ENCODE measurements at places on chromosomes 6 and 20.

GRCh38 chr20:36367907-36368799, 62.0 kb downstream of the DLGAP4 start:
- no peak for DNase-seq

DNA sequence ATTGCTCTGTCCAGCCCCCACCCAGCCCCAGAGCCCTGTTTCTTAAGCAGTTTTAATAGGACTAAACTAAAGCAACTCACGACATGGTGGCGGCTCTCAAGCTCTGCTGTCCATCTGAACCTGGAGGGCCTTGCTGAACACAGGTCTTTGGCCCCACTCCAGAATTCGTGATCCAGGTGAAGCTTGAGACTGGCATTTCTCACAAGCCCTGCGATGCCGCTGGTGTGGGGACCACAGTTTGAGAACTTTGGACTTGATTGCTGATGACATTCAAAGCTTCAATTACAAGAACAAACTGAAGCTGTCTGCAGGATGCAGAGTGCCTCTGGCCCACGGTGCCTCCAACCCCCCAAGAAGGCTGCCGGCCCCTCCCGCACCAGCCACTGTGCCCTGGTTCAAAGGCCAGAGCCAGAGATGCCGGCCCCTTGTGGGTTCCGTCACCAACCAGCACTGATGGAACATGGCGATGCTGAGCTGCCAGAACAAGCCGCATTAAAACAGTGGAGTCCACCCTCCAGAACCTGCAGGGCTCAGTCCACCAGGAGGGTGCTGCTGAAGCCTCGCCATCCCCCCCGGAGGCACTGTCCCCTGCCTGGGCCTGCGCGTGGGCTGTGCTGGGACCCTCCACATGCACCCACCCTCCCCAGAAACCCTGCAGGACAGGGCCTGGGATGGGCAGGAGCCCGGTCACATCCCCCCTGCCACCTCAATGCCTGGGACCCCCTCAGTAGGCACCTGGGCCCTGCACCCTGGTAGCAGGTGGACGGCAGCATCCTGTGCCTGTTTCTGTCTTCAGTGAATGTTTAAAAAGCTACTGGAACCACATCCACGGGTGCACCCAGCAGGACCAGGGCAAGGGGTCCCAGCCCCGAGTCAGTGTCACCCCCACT, 101.1 kb downstream of the PSMB1 start:
- no peak for DNase-seq

GRCh38 chr6:25026723-25027122, 91.0 kb upstream of the RIPOR2 start:
- no peak for DNase-seq

DNA sequence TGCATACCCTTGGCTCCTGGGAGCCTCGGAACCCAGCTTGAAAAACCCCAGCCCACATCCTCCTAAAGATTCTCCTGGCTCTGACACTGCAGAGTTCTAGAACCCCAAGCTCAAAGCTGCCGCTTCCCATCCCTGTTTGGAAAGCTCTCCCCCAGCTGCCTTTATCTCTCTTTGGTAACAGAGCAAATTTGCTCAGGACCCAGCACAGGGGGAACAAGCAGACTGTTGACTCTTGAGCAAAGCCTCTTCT, 38.9 kb downstream of the HNF4A start:
- DNase-seq: no peak

DNA sequence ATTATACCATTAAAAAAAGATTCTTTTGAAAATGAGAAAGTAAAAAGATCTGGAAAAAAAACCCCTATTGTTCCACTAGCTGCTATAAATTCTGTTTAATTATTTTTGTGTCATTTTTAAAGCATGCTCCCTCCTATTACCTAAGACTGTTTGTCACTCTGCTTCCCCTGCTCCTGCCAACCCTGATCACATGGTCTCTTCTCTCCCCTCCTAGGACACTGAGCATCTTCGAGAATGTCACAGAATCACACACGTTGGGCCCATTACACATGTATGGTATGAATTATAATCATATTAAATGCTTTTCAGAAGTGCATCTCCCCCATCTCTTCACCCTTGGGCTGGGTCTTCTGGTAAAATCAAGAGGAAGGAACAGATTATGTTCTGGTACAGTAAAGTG, 6.2 kb downstream of the SNAP91 start:
- DNase-seq: no peak

DNA sequence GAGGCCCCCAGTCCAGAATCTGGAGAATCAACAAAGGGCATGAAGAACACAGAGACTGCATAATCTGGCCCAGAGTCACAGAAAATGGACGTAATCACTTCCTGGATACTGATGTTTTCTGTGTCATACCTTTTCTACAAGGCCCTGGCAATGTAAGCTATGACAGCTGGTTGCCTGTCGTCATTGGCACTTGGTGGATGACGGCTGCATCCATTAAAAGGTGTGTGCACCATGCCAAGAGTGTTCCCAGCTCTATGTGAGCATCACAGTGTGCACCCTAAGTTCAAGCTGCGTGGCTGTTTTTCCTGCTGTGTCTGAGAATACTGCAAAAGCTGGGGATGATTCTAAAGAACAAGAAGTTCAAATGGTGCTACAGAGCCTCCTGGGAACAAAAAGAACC, 275.2 kb upstream of the CNR1 start:
- no peak for DNase-seq

DNA sequence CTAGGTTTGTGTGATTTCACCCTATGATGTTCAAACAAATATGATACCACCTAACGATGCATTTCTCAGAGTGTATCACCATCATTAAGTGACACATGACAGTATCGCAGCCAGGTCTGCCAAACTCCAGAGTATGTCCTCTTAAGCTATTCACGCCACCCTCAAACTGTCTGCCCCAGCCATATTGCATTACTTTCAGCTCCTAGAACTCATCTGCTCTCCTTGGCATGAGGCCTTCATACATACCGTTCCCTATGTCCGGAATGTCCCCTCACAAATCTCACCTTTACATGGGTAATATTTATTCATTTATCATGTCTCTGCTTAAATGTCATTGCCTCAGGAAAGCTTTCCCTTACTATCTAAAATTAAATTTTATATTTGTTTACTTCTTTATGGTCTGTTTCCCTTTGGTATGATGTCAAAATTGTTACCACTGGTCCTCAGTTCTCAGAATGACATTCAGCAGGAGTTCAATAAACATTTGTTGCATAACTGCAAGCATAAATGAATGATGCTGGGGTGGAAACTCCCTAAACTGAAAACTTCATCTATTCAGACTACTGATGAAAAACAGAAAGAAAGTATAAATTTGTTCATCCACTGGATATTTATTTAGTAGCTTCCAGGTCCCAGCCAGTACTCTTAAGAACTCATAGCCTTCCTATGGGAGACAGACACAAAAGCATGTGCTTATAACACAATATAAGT, 3.2 kb downstream of the SESN1 start:
- no peak for DNase-seq

- no peak for DNase-seq
Observed at GRCh38 chr20:2032168-2032567, 38.3 kb upstream of the PDYN start.

DNA sequence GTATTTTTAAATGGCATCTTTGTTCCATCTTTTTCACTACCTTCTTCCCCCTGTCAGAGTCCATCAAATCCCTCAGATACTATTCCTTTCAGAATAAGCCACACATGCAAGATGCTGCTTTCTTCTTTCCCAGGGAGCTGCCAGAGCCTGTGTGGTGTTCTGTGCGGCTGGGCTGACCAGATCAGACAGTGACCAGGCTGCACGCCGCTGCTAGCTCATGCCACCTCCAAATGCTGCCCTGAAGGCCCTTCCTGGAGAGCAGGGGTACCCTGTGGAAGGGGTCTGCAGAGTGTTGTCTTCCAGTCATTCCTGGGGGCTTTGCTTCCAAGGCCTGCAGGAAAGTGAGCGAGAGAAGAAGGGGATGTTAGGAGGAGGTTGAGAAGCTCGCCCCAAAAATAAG, 179.1 kb upstream of the SUPT3H start:
- no peak for DNase-seq

DNA sequence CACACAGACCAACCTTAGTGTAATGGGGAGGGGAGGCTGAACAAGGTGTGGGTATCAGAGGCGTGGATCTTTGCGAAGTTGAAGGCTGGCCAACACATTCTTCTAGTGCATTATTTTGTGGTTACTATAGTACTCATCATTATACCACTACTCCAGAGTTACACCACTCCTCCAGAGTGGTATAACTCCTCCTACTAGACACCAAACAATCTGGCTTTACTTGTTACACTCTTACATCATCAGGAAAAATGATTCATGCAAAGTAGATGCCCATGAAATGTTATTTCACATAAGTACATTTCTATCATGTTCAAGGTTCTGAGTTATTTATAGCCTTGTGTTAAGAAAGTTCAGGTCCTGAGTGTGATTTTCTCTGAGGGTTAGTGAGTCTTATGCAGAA, 443.1 kb upstream of the OPRM1 start:
- DNase-seq: no peak

DNA sequence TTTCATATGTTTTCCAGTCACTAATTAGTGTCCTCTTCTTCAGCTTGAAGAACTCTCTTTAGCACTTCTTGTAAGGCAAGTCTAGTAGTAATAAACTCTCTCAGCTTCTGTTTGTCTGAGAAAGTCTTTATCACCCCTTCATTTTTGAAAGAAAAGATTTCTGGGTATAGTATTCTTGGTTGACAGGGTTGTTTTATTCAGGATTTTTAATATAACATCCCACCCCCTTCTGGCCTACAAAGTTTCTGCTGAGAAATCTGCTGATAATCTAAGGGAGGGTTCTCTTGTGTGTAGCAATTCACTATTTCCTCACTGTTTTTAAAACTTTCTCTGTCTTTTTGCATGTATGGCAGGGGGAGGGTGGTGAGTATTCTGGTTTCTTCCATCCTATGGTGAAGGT, 9.6 kb upstream of the WFDC11 start:
- no peak for DNase-seq

GRCh38 chr6:143187238-143187923, 126.7 kb downstream of the AIG1 start:
- peak; percentile 85 for DNase-seq

DNA sequence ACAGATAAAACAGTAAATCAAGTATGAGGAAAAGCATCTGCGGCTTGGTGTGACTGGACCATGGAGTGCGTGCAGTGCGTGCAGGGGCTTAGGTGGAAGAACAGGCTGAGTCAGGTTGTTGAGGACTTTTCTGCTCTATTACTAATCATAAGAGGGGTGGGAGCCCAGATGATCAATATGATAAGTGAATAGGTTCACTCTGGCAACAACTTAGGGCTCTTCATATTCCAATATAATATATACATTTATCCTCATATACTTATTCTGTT, 56.4 kb downstream of the PDE10A start:
- DNase-seq: no peak

DNA sequence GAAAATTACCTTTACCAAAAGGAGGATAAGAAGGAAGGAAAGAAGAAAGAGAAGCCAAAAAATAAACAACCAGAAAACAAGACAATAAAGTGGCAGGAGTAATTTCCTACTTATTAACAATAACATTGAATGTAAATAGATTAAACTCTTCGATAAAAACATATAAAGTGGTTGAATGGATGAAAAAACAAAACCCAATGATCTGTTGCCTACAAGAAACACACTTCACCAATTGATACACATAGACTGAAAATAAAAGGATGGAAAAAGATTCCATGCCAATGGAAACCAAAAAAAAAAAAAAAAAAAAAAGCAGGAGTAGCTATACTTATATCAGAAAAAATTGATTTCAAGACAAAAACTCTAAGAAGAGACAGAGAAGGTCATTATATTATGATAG, 518.9 kb downstream of the BCKDHB start:
- DNase-seq: no peak

- DNase-seq: no peak
Observed at GRCh38 chr6:158767709-158768108, 51.5 kb downstream of the EZR start.

DNA sequence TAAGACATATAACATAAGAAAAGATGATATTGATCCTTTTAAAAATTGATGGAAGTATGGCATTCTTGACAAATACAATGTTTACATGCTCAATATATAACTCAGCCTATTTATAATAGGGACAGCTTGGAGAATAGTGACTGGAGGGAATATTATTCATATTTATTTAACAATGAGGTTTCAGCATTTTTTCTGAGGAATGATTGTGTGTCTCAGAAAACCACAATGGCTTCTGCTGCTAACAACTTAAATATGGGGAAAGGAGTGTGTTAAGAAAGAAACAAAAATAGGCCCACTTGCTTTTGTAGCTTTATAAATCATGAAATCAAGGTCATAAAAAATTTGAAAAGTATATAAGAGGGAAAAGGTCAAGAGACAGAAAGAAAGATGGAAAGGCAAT, 163.2 kb upstream of the TBX18 start:
- DNase-seq: no peak

DNA sequence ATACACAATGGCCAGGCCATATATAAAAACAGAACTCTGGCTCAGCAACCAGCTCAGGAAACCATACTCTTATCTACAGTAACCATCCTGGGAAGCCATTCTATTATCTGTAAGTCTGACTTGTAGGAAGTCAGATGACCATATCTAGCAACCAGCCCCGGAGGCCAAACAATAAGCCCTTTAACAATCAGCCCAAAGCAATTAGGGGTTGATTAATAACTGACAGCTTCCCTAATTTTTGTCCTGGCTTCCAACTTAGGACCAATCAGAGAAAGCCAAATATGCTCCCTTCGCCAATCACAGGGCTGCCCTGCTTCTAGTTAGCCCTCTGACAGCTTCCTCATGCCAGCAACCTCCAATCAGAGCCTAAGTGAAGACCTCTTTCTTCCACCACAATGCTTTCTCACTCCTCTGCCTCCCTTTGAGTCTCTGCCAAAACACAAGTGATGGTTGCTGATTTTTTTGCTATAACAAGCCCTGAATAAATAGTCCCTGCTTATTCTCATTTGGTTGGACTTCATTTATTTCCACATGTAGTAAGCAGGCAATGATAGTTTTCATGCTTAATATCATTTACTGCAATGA, 37.8 kb upstream of the STXBP5 start:
- DNase-seq: no peak

DNA sequence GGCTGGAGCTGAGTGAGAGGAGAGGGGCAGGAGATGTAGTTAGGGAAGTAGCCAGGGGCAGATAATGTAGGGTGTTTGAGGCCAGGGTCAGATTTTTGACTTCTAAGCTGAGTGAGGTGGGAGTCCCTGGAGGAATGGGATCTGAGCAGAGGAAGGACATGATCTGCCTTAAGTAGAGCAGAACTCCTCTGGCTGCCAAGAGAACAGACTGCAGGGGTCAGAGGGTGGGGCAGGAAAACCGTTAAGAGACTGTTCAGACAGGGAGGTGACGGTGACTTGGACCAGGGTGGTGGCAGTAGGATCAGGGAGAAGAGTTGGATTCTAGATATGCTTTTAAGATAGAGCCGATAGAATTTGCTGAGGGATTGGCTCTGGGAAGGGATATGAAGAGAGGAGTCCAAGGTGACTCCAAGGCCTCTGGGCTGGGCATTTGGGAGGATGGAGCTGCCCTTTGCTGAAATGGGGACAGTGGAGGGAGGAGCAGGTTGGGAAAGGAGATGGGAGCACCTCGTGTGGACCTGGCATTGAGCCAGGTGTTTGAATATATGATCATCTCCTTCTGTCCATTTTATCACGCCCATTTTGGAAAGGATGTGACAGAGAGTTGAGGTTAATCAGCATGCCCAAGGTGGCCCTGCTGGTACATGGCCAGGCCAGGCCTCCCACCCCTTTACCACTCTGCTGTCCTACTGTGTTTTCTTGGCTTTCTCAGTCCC, 18.8 kb downstream of the EYA2 start:
- no peak for DNase-seq

Data from AG09309 (cell line).